Stimulated activated CD4-positive, alpha-beta T cell treated with anti-CD3 and anti-CD28 coated beads, Interleukin-1b, Interleukin-23, amount 100 ng/mL, for 1 hour (primary cell): ENCODE measurements at places on chromosomes 2 and 18.

DNA sequence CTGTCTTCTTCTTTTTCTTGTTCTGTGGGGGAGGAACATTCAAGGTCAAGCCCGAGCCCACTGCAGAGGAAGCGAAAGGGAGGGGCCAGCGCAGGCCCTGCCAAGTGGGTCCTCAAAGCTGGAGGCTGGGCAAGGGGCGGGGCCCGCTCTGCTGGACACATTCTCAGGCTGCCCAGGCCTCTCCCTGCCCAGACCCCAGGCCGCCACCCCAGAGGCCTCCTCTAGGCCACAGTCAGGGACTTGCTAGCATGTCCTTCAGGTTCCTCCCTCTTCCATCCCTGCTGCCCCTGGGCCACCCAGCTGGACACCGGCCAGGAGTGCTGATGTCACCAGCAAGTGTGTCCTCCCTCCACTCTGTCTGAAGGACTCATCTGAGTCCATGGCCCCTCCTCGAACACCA, 44.1 kb downstream of the KIF1A start:
- no peak for DNase-seq

- no peak for DNase-seq
Observed at GRCh38 chr18:48215876-48216638, 193.1 kb downstream of the ZBTB7C start.

DNA sequence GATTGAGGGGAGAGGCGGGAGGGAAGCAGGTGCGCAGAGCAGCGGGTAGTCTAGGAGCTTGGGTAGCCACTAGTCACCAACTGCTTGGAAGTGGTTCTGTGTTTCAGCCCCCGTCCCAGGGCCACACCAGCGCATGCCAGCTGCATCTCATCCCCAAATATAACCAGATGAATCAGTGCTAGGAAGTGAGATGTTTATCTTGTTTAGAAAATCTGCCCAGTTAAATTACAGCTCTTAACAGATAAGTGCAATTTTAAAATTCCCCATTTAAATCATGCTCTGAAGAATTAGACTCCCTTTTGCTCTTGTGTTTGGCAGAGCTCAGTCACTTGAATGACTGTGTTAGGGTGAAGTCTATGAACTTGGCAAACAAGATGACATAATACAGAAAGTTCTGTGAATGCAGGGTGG, 193.8 kb downstream of the SEPTIN10 start:
- DNase-seq = no peak

GRCh38 chr2:8000870-8001269, 681.0 kb upstream of the ID2 start:
- DNase-seq = no peak

GRCh38 chr2:208573569-208573968, 167.0 kb downstream of the PTH2R start:
- no peak for DNase-seq

DNA sequence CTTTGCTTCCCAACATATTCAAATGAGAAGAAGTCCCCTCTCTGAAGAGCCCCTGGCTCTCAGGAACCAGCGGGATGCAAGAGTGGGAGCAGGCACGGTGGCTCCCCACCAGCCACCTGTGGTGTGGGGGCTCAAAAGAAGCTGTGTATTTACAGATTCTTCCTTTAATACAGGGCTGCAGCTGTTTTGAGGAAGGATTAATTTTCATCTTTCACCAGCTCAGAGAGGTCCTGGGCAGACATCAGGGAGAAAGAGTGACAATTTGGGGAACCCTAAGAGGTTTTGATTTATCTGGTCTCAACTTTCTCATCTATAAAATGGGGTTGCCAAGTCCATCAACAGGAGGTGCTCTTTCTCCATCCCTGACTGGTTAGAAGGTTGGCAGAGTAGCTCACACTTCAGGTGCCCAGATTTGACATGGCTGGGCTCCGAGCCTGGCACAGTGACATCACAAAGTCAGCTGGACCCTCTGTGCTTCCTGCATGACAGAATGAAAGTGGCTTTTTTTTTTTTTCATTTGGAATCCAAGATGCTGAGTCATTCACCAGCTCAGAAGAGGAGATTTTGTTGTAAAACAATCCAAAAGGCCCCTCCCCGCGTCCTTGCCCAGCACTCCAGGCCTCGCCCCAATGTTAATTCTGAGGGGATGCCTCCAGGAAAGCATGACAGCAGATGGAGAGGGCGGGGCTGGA, 15.5 kb upstream of the SIX2 start:
- DNase-seq = no peak

GRCh38 chr2:189533288-189534035, 47.1 kb downstream of the SLC40A1 start:
- no peak for DNase-seq

GRCh38 chr2:167127135-167127534, 238.9 kb downstream of the XIRP2 start:
- no peak for DNase-seq

GRCh38 chr2:69275490-69275889, 111.5 kb downstream of the GFPT1 start:
- DNase-seq = no peak
